NCI-H69 (cell line): ENCODE measurements at places on chromosomes 7 and 10.

DNA sequence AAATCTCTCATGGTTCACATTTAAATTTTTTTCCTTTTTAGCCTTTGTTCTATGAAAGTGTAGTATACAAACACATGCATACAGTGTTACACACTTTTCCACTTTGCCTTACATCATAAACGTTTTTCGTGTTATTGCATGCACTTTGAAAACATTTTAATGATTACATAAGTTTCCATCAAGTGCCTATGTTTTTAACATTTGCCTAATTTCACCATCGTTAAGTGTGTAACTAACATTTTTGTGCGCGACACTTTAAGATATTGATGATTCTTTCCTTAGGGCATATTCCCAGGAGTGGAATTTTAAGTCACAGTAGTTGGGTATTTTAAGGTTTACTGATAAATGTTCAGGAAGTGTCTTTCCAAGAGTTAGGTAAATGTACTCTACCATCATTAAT, 1.5 kb upstream of the FRAT2 start:
- no peak for DNase-seq

GRCh38 chr7:70923181-70923845, 208.6 kb upstream of the GALNT17 start:
- DNase-seq: no peak

DNA sequence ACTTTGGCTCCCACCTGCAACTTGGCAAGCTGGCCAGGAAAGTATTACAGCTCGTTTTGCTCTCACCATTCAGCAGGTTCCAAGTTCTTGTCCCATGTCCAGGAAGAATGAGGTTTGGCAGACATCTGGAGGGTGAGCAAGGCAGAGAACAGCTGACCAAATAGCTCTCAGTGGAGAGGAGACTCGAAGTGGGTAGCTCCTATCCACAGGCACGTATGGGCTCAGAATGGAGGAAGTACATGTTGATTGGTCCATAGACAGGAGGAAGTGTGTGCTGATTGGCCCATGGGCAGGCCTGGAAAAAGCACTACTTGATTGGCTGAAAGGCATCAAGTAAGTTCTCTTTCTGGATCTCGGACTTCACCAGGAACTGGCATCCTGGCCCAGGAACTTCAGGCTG, 3.0 kb upstream of the NCAPG2 start:
- DNase-seq: no peak

GRCh38 chr7:17552952-17553351, 254.5 kb downstream of the AHR start:
- DNase-seq: no peak

DNA sequence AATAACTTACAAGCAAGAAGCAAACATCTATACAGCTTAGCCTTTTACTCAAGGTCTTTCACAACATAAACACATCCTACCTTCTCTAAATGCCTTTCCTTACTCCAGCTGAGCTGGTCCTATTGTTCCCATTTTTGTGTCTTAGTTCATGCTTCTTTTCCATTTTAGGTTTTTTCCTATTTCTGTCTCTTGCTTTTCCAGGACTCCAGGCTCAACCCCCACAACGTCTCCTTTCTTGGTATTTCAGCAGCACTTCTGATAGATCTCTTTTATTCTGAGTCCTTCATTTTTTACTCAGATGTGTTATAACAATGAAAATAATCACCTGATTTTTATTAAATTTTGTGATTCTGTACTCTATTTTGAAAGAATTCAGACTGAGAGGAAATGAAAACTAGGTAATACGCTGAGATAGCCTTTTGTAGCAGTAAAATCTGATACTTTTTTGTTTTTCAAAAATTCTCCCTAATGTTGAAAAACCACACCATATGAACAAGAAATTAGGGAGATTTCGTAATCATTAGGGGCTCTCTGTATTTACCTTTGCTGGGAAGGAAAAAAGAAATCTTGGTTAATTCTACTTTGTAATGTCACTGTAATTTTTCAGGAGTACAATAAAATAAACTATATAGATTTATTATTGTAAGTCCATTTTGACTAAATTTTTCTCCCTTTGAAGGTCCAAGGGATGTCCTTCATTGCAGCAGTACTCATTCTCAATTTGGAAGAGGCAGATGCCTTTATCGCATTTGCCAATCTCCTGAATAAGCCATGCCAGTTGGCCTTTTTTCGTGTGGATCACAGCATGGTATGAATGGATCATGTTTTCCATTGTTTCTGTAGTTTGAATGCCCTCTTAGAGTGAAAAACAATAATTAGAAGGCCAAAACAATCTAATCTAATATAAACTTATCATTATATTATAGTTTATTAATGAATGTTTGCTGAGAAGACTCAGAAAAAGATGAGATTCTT, 24.0 kb upstream of the HELLS start:
- DNase-seq: no peak
